Astrocyte of the cerebellum (primary cell): ENCODE measurements at places on chromosomes 12 and 14.

DNA sequence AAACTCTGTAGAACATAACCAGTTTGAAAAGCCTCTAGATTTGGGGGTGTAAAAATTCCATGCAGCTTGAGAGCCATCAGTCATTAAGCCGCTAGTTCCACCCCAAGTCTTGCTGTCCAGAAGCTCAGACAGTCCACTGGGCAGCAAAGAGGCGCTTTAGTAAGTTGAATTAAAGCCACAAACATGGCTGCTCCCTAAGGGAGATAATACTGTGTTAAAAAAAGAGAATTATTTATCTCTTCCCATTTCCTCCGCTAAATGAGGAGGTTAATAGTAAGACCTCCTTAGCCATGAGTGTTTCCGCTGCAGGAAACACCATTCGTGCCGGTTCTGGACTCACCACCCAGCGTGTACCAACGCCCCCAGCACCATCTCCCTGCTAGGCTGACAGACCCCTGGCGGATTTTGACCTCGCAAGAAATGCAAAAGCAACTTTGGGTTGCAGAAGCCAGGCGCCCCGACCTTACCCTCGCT is 536 bp downstream of the TM7SF3 start:
- DNase-seq = no peak

DNA sequence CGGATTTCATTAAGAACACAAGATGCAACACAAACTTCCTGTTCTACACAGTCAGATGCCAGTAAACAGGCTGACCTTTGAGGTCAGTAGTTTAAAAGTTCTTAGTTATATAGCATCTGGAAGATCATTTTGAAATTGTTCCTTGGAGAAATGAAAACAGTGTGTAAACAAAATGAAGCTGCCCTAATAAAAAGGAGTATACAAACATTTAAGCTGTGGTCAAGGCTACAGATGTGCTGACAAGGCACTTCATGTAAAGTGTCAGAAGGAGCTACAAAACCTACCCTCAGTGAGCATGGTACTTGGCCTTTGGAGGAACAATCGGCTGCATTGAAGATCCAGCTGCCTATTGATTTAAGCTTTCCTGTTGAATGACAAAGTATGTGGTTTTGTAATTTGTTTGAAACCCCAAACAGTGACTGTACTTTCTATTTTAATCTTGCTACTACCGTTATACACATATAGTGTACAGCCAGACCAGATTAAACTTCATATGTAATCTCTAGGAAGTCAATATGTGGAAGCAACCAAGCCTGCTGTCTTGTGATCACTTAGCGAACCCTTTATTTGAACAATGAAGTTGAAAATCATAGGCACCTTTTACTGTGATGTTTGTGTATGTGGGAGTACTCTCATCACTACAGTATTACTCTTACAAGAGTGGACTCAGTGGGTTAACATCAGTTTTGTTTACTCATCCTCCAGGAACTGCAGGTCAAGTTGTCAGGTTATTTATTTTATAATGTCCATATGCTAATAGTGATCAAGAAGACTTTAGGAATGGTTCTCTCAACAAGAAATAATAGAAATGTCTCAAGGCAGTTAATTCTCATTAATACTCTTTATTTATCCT is 13.5 kb downstream of the PTGER2 start:
- DNase-seq = no peak

DNA sequence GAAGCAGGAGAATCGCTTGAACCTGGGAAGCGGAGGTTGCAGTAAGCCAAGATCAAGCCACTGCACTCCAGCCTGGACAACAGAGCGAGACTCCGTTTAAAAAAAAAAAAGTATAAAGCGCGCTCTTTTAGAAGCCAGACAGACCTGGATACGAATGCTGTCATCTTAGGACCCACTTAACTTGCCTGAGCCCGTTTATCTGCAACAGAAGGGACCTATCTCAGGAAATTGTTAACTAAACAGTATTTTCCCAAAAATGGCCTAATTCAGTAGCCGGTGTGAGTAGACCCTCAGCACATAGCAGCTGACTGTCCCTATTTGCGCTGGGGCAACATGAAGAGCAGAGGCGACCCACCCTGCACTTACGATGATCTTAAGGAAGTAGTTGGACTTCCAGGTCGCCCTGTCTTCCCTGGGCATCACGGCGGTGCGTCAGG is 529 bp downstream of the RPLP0 start:
- DNase-seq = no peak

DNA sequence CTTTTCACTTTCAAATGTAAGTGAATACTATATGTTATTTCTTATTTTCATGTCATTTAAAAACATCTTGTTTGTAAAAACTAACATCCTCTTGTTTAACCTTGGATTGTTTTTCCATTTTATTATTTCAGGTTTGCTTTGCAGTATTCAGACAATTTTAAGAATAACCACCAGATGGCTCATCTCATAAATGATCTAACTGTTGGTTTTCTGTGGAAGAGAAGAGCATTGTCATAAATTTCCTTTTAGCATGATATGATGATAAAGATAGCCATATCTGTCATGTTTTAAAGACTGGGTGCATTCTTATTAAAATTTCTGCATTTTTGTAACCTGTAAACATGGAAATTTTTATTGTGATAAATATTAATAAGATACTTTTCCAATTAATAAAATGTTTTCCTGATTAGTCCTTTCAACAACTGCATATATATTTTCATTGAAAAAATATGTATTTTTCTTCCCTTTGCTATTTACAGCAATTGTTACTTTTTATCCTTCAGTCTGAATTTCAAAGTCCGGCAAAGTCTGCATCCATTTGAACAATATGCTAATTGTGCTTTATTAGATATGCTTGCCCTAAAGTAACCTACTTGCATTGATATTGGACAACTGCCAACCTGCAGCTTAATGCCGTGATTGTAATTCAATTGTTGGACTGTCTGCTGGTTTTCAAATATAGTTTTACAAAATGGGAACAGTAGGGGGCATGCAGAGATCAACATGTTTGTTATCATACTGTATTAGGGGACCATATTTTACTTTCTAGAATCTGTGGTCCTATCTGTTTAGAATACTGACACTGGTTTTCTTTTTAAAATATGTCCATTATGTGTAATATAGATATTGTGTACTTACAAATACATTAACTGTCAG is 163.4 kb downstream of the GARIN6 start:
- peak; percentile 1 for DNase-seq

DNA sequence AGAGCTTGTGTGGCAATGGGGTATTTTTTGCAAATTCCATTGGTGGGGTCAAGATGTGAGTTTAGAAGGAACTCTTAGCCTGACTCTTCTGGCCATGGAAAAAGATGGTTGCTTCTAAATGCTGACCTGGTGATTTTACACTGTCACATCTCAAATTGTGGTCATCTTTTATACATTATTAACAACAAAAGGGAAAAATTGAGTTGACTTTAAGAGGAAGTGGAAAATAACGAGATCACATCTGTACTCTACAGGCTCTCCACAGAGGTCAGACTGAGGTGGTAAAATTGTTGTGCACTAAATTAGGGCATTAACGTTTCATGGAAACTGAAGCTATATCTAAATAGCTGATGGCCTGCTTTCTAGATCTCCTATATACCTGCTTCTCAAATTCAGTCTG is 44.7 kb downstream of the PTPN11 start:
- DNase-seq = no peak

- no peak for DNase-seq
Observed at GRCh38 chr14:80844872-80845271, 96.7 kb downstream of the CEP128 start.

DNA sequence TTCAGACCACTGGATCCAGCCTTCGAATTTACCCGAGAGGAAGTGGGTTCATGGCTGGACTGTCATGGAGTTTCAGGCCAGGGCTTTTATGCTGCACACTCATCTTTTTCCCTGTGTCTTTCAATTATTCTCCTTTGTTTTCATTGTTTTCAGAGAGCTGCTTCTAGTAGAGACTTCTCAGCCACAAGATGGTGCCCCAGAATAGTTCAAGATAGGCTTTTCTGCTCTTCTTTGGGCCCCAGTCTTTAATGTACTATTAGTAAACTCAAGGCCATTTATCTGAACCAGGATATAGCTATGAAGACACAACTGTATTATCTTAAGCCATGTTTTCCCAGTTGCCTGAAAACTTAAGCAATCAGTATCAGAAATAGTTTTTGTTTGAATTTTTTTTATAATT is 30.4 kb upstream of the PSMA6 start:
- DNase-seq = no peak

GRCh38 chr12:2800046-2800570 is 5.3 kb downstream of the FKBP4 start:
- no peak for DNase-seq

- DNase-seq = no peak
Observed at GRCh38 chr14:64891173-64891838, 11.6 kb upstream of the SPTB start.

DNA sequence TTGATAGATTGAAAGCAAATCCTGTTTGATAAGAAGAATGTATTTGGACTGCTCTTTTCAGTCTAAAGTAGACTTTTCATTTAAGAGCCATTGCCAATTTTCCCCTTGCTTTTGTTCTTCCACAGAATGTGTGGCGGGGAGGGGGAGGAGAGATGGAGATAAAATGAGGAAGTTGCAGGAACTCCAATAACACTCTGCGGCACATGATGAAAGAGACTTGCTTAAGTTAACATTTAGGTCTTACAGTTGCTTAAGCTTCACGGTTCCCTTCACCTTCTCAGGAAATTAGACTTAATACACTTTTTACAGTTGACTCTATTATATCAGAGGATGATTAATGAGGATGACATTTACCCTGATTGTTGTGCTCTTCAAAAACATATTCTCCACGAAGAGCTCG is 537.3 kb downstream of the TMTC2 start:
- no peak for DNase-seq

GRCh38 chr14:33491112-33491511 is 459.8 kb downstream of the EGLN3 start:
- DNase-seq = no peak

GRCh38 chr14:43939836-43940235 is 567.2 kb downstream of the FSCB start:
- DNase-seq = no peak

DNA sequence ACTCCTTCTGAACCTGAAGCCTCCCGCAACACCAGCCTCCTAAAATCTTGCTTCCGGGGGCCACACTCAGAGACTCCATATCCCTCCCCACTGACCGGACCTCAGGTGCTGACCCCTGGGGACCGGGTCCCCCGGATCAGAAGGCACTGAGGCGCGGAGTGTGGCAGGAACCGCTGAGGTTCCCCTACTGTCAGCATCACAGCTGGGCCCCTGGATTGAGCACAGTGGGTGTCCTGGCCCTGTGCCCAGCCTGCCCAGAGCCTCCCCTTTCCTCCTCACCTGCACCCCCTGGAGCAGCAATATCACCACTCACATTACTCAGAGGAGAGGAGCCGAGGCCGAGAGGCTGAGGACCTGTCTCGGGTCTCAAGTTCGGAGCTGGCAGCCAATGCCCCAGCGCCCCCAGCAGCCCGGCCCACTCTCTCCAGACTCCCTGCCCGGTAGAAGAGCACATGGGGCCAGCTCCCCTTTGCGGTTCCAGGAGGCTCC is 101.2 kb upstream of the EIF5 start:
- DNase-seq = no peak

GRCh38 chr12:22018860-22019259 is 27.2 kb upstream of the CMAS start:
- no peak for DNase-seq

GRCh38 chr14:90815822-90816662 is at the start of gene TTC7B:
TTC7B (minus strand) TSS chr14:90816430; CDS start chr14:90816295, 135 bp downstream.
- no peak for DNase-seq

- no peak for DNase-seq
Observed at GRCh38 chr14:104680806-104681688, 8.4 kb upstream of the INF2 start.

GRCh38 chr14:26525085-26525484 is 72.7 kb downstream of the NOVA1 start:
- no peak for DNase-seq

- DNase-seq = no peak
Observed at GRCh38 chr12:58995666-58996363, 75.5 kb upstream of the LRIG3 start.

GRCh38 chr12:121072147-121072546 is 33.1 kb upstream of the OASL start:
- no peak for DNase-seq

DNA sequence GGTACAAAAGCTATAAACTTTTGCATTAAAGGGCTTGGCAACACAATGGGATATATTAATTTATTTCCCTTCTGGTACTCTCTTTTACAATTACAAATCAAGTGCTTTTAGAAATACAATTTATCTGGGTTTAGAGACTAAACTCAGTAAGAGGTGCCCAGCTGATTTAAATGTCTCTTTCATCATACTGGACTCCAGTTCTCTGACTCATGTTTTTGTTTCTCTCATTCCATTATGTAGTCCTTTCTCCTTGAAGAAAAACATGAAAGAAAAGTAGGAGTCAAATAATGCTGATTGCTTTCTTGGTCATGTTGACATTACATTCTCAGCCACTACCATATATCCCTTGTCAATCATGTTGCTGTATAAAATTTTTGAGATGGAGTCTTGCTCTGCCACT is 36.3 kb upstream of the CFL2 start:
- peak; percentile 37 for DNase-seq

DNA sequence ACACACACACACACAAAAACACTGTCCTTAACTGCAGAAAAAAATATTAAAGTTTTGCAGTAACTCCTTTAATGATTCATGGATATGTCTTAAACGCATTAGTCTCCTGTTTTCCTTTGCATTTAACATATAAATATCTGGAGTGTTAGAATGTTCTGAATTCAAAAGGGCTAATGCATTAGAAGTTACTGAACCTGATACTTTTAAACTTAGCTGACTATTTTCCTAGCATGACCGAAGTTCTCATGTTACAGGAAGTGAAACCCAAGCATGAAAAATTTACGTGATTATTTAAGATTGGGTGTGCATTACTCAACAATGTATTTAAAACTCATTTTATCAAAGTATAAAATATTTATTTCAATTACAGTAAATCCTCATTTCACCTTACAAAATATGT is 791.2 kb downstream of the FLRT2 start:
- DNase-seq = no peak

- no peak for DNase-seq
Observed at GRCh38 chr12:41903014-41903708, 241.5 kb downstream of the GXYLT1 start.

DNA sequence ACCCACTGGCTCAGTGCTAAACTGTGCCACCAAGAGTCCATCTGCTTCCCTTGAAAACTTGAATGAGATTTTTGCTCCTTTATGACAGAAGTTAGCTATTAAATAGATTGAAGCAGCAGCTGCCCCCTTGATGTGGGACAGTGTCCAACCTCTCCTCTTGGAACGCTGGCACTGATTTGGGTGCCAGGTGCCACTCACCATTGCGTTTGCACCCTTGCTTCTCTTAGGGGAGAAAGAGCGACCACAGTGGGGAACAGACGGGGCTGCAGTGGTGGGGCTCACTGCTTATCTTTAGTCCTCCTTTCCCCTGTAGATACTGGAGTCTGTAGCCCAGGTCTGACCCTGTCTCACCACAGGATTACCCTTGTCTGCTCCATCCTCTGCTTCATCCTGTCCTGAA is 9.4 kb downstream of the EP400 start:
- DNase-seq = no peak

GRCh38 chr12:31120392-31121008 is 46.8 kb downstream of the DDX11 start:
- DNase-seq = no peak

GRCh38 chr12:87344699-87345098 is 684.5 kb downstream of the C12orf50 start:
- DNase-seq = no peak
